Astrocyte of the cerebellum (primary cell): ENCODE measurements at places on chromosomes 6 and 20.
A peak's percentile ranks its signal among the peaks of the same experiment; 100 is the strongest.

DNA sequence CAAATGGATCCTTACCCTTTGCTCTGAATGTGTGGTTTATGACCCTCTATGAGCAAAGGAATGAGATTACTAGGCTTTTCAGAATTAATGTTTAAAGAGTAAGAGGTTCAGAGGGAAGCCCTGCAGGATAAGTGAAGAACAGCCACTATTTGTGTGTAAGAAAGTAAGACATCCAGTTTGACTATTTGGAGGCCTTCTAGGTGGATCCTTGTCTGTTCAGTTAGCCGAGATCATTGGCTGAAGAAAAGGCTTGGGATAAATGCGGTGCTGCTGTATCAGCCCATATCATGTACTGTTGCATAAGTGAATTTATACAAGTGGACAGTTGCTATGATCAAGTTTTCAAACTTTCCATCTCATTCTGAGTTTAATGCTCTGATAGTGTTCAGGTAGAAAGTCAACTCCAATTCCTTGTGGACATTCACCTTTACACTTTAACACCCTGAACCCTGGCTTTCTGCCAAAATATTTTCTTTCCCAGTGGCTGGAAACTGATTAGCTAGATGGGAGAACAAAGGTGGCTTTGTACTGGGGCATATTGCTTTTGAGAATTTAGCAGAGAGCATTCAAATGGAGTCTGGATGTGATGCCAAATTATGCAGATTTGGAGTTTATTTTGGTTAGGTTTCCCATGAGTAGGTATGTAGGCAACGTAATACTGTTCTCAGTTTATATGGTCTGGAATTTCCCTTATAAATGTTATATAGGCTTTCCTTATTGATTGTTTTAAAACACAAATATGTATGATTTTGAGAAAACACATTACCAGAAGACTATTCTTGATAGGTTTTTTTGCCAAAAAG is 15.0 kb downstream of the PARD6B start:
- no peak for DNase-seq

- no peak for DNase-seq
Observed at GRCh38 chr6:162697872-162698403, 29.6 kb downstream of the PRKN start.

GRCh38 chr20:11031300-11031699 is 357.5 kb upstream of the JAG1 start:
- DNase-seq = no peak

DNA sequence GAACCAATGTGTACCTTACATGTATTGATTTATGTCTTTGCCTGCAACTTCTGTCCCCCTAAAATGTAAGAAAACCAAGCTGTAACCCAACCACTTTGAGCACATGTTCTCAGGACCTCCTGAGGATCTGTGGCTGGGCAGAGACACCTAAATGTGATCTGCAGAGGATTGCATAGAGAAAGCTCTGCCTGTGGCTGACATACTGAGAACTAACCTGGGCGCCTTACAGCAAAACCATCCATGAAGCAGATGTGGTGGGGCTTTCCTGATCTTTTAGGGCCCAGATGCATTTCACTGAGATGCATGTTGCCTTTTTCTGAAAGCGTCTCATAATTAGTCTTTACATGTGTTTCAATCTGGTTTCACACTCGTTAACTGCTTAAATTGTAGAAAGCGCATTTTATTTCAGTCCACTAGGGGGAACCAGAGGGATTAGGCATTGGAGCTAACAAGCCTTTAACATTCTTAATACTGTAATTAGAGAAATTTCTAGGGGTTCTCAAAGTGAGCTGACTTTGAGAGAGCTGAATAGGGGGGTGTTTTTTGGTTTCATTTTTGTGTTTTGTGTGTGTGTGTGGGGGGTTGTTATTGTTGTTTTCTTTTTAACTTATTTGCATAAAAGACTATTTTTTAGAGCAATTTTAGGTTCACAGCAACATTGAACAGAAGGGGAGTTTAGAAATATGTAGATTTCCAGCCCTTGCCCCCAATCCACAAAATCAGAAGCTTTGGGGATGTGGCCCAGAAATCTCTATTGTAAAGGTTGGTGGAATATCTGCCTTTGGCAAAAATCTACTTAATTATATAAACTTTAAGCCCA is 50.9 kb upstream of the FAM184A start:
- peak; percentile 72 for DNase-seq

- no peak for DNase-seq
Observed at GRCh38 chr6:160198606-160199211, 59.9 kb downstream of the SLC22A2 start.

DNA sequence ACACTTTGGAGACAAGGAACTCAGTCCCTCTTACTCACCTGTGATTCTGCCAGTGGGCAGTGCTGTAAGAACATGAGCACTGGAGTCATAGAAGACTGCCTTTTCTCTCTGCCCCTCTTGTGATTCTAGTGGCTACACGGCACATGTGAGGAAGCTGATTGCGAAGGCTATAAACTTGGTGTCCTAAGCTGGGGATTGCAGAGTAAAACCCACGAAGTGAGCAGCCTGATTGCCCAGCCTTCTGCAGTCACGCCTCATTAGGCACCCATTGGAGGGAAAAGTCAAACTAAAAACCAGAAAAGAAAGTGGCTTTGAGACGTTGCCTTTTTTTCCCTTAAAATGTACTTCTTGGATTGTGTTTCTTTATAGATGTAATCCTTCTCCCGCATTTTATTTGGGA is 748.4 kb upstream of the CHD6 start:
- DNase-seq = no peak

GRCh38 chr6:139253656-139254055 is 38.1 kb downstream of the TXLNB start:
- no peak for DNase-seq

GRCh38 chr6:170003451-170004160 is 252.2 kb downstream of the ERMARD start:
- DNase-seq = no peak

DNA sequence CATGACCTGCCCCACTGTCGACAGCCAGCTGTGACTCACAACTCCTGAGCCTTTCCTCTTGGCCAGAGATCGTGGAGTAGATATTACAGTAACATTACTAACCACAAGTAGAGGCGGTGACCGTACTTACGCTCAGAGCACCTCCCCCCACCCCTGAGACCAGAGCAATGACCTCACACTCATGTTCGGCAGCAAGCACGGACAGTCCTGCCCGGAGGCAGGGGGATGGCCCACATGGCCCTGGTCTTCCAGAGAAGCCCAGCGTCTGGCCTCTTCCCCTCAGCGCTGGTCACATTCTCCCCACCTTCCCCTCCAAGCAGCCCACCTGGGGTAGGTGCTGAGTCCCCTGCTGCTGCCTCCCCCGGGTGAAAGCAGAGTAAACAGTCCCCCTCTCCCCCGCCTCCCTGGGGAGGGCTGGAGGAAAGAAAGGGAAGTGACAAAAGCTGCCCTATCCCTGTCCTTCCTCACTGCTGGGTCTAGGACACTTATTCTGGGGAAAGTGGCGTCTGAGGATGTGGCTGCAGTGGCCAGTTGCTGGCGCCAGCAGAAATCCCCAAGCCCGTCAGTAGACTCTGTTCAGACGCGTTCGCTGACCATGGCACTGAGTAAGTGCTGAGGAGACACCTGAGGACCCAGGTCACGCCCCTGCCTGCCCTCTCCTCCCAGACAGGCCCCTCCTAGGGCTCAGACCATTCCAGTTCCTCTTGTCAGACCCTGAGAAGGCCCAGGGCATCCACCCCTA is 68.5 kb downstream of the MRPL14 start:
- DNase-seq = peak; percentile 94

DNA sequence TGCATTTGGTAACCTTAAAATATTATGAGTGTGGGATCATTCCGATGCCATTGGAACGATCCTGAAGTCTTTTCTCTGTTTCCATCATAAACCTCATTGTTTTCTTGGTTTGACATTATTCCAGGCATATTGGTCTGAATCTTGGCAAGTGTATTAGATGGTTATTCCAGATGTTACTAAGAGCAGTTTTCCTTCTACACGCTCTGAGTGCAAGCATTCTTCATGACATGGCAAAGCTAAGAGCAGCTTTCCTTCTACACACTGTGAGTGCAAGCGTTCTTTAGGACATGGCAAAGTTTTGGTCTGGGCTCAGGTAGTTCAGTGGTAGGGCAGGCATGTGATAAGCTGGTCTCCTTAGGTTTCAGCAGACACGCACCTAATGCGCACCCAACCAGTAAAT is 53.0 kb downstream of the SMOC2 start:
- no peak for DNase-seq

- DNase-seq = no peak
Observed at GRCh38 chr20:3000852-3001523, 42.4 kb upstream of the GNRH2 start.

- DNase-seq = no peak
Observed at GRCh38 chr20:17500826-17501225, 30.4 kb downstream of the BFSP1 start.

DNA sequence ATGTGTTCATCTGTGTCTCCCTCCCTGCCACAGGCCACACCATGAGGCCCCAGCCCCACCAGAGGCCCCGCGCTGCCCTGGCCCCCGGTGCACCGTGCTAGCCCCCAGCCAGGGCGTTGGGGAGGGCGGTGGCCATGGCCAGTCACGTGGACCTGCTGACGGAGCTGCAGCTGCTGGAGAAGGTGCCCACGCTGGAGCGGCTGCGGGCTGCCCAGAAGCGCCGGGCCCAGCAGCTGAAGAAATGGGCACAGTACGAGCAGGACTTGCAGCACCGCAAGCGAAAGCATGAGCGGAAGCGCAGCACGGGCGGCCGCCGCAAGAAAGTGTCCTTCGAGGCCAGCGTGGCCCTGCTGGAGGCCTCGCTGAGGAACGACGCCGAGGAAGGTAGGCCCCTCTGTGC is 30.3 kb downstream of the PPP1R16B start:
- DNase-seq = no peak
